ENCODE measurements at places on chromosomes 3 and 15.

DNA sequence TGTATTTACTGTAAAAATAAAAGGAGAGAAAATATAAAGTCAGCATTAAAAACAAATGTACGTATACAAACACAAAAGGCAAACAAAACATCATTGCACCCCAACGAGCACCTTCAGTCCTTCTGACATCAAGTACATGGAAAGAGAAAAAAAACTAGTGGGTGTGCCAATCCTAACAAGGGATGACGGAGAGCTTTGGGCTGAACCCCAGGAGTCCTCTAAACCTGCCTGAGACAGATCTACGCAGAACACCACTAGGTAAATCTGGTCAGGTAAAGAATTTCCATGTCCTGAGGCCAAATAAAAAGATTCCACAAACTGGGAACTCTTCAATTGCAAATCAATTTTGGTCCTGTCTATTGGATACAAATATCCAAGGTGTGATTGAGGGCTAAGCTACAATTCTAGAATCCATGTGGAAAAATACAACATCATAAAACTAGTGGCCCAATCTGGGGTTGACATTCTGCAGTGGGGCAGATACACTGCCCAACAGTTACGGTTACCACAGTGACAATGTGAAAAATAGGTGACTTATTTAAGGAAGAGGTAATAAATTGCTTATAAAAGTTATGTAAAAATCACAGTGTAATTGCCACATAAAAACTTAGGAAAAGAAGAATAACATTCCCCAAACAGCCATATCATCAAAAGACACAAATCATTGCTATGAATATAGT, 14.2 kb downstream of the IFT80 start:
- DNase-seq, result no peak

DNA sequence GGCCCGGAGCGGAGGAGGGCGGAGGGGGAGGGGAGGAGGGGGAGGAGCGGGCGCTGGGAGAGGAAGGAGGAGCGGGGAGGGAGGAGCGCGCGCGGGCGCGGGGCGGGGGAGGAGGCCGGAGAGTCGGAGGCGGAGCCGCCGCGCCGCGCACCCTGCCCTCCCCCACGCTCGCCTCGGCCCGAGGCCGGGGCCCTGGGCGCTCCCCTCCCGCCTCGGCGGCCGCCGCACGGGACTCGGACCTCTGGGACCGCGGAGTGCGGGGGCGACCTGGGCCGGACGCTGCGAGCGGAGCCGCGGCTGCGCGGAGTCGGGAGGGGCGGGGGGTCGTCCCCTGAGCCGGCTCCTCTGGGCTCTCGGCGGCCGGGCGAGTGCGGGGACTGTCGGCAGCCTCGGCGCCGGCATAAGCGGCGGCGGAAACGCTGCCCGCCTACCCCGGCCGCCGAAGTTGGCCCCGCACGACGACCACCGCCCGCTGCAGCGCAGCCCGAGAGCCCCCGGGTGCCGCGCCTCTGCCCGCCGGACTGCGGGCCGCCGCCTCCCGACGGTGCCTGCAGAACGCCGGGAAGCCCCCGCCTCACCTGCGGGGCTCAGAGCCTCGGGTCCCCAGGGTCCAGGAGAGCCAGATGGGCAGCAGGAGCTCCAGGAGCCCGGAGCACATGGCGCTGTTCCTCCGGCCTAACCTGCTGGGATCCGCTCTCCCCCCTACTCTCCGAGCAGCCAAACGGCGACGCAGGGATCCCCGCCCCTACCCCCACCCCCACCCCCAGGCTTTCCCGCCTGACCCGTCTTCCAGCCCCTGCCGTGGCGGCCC, 406 bp upstream of the GABRB3 start:
- DNase-seq, result no peak

GRCh38 chr3:15887261-15887660, 89.5 kb upstream of the ANKRD28 start:
- DNase-seq, result no peak

- DNase-seq, result no peak
Measured at GRCh38 chr3:58704745-58705144, 38.2 kb upstream of the FAM3D start.

DNA sequence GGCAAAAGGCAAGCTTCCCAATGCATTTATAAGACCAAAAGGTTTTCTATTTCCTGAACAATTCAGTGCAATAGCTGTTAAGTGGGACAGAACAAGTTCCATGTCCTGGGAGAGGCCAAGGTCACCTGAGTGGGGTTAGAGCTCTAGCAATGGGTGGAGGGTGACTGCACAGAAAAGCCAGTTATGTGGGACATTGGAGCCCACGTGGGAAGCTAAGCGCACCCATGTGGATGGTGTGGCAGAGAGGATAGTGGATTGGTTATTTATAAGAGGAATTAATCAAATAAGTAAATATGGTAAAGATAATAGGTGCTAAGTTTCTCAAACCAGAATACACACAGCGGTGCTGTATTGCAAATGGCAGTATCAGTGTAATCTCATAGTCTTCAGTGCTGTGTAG, 6.3 kb downstream of the NSMCE3 start:
- DNase-seq, result no peak

- no peak for DNase-seq
Measured at GRCh38 chr3:155791190-155791589, 14.9 kb downstream of the C3orf33 start.

GRCh38 chr3:42742259-42742658, 30.8 kb downstream of the CCDC13 start:
- DNase-seq, result no peak

DNA sequence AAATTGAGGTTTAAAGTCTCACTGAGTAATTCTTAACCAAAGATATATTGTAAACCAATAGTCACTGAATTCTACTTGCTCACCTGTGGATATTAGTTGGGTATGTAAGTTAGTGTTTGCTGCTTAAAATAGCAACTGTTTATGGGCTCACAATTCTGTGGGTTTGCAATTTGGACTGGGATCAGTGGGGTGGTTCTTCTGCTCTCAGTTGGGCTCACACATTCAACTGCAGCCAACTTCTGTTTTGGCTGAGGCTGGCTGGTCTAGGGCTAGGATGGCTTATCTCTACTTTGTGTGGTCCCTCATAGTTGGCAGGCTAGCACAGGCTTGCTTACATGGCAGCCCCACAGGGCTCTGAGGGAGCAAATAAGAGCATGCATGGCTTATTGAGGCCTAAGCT, 226.0 kb upstream of the LRRFIP2 start:
- DNase-seq, result no peak

DNA sequence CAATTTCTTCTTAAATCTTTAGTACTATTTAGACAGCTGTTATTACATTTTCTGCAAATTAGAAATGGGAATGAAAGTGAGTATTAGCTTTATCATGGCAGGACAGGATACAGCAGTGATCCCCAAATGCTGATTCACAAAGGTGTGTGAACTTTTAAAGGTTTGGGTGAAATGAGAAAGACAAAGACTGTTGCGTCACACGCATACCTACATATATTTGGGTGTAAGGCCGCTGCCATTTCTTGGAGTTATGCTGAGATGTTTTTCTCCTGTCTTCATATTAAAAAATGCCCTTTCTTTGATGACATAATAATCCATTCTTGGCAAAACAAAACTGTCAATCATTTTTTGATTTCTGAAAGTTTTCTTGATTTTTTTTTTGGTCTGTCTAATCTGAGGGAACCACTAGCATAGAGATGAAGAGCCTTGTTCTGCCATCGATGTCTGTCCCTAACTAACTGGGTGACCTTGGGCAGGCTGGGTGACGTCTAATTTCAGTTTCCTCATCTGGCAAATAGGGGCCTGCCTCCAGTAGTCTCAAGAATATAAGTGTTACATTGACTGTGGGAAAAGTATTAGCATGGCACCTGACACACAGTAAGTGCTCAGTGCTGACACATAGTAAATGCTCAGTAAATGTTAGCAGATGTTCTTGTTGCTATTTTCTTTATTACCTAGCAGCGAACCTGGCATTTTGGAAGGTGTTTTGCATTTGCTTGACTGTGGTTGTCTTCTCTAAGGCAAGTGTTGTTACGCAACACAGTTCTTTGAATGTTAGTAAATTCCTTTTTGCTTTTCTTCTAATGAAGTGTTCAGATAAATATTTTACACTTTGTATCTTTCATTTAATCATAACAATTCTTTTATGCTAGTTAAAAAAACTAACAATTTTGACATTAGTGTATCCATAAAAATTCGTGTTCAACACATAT, 5.0 kb downstream of the MITF start:
- DNase-seq, result no peak

- no peak for DNase-seq
Measured at GRCh38 chr15:61654918-61655317, 405.3 kb downstream of the VPS13C start.

GRCh38 chr3:187447737-187448136, 79.6 kb downstream of the RTP4 start:
- DNase-seq, result no peak

GRCh38 chr15:64333986-64334929, 21.7 kb downstream of the CSNK1G1 start:
- peak; percentile 57 for DNase-seq

DNA sequence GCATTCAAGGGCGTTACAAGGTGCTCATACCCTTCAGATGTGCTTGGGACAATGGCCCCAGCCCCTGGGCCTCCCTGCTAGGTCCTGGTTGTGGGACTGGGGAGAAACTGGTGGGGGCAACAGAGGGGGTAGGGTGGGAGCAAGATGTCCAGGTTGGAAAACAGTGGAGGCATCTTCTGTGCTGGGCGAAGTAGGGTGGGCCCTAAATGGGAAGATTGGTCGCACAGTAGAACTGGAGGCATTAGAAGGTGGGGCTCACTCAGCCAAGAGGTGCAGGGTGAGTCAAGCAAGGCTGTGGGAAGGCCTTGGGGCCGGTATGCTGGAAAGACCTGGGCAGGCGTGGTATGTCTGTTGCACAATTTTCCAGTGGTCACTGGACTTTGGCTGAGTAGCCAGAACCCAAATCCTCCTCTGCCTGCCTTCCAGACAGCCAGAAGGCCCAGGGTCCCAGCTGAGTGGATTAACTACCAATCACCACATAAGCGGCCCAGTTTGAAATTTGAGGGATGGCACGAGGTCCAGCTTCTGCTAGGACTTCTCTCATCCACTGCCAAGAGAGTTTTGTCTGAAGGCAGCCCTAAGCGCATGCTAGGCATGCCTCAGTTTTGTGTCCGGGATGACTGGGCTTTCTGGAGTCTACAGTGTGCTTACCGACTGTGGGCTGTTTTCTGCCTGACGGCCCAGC, 74.5 kb downstream of the LSM3 start:
- DNase-seq, result no peak

DNA sequence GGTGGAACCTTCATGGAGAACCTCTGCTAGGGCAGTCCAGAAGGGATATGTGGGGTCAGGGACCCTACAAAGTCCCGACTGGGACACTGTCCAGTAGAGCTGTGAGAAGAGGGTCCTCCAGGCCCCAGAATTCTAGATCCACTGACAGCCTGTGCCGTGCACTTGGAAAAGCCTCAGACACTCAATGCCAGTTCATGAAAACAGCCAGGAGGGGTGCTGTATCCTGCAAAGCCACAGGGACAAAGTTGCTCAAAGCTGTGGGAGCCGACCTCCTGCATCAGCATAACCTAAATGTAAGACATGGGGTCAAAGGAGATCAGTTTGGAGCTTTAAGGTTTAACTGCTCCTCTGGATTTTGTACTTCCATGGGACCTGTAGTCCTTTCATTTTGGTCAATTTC, 448.8 kb upstream of the CADM2 start:
- DNase-seq, result no peak

DNA sequence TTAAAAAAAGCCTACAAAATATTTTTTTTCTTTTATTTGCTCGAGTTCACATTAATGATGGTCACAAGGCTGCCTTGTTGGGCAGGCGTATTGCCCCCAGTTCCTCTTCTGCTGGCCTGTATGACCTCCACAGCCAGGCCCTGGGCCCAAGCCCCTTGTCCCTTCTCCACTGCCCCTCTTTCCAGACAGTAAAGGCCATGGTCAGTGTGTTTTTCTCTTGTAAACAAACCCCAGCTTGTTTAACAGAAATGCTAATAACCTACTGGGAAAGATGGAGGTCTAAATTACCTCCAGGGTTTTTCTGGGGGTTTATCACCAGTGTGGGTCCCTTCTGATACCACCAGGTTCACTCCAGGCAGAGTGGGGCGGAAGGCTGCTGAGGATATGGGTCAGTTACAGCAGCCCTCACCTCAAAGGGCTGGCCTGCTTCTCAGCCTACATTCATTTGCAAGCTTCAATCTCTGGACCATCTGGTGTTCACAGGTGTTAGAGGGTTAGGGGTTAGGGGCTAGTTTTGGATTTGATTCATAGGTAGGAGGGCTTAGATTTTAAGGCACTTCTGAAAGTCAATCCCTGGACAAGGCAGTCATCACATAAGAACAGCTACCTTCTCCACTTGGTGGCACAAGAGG, 2.0 kb upstream of the MANF start:
- DNase-seq, result no peak

- no peak for DNase-seq
Measured at GRCh38 chr15:66948294-66948693, 117.1 kb upstream of the SMAD3 start.

GRCh38 chr3:66371432-66371831, 129.4 kb downstream of the LRIG1 start:
- no peak for DNase-seq

- no peak for DNase-seq
Measured at GRCh38 chr15:96162322-96162721, 168.2 kb upstream of the NR2F2 start.

GRCh38 chr3:156151824-156152428, 31.5 kb downstream of the KCNAB1 start:
- DNase-seq, result peak; percentile 51

DNA sequence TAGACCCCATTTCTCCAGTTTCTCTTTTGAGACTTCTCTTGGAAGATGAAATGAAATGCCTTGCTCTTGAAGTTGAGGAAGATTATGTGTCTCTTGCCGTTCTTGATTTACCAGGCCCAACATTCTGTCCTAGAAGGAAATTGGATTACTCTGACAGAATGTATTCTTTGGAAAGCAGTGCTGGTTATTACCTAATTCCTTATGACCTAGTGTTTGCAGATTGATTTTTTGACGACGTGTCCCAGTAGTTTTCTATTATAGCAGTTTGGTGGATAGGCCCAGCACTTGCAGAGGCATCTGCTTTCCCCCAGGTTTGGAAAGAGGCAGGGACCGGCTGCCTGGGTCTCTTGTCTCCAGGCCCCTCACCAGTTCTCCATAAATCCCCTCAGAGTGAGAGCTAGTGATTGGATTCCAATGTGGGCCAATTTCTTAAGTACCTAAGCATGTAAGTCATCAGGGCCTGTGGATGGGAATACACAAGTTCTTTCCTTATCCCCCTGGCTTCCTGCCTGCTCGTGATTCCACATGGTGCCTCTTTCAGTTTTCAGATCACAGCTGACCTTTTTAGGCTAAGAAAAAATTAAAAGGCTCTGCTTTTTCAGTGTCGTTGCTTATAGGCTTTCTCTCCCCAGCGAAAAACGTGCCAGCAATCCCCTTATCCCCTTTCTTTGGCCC, 50.2 kb downstream of the EPHB3 start:
- DNase-seq, result no peak

Measured in OCI-LY7 (cell line).